Pulmonary artery endothelial cell (primary cell): ENCODE measurements at places on chromosomes 3 and 15. TPM values are rescaled to one million over a fixed set of nuclear protein-coding genes. Genes with fewer than 3 reads are reported as not detected.
A peak's percentile ranks its signal among the peaks of the same experiment; 100 is the strongest.

Gene BCL2A1
- total RNA-seq, result 0.21 and 2.1 TPM in 2 replicates

Gene CAV3
- not detected in 2 replicates for total RNA-seq

Gene SLC12A1
- not detected in 2 replicates for total RNA-seq

- DNase-seq, result peak; percentile 53
Observed at GRCh38 chr15:73650416-73651126, 17.4 kb upstream of the NPTN start.

DNA sequence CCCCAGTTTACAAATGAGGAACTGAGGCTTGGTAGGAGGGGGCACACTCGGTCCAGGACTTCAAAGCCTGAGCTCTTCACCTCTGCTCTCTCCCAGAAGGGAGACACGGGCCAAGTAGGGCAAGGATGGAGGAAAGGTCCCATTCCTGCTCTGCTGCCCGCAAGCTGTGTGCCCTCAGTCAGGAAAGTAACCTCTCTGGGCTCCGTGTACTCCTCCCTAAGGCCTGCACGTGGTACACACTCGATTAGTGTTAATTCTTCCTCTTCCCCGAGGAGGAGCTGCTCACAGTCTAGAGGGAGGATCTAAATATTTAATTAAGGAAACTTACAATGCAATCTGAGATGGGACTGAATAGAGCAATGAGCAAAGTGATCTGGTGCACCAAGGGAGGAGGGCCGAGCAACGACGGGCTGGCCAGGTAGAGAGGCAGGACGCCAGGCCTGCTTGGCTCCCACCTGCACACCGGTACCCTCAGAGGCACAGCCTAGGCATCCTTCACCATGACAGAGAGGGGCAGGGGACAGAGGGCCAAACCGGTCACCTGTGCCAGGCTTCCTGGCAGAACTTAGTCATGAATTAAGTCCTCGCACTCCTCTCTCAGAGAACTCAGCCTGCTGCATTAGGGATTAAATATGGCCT, 47.2 kb upstream of the IQSEC1 start:
- DNase-seq, result no peak

Gene CFAP91
- 0.14 and 0.92 TPM in 2 replicates for total RNA-seq

- no peak for DNase-seq
Observed at GRCh38 chr3:157317895-157318294, 118.8 kb upstream of the PTX3 start.

Gene CMTM7
- total RNA-seq, result 12.6 and 12.7 TPM in 2 replicates

Gene VILL
- 5.6 and 8.1 TPM in 2 replicates for total RNA-seq

DNA sequence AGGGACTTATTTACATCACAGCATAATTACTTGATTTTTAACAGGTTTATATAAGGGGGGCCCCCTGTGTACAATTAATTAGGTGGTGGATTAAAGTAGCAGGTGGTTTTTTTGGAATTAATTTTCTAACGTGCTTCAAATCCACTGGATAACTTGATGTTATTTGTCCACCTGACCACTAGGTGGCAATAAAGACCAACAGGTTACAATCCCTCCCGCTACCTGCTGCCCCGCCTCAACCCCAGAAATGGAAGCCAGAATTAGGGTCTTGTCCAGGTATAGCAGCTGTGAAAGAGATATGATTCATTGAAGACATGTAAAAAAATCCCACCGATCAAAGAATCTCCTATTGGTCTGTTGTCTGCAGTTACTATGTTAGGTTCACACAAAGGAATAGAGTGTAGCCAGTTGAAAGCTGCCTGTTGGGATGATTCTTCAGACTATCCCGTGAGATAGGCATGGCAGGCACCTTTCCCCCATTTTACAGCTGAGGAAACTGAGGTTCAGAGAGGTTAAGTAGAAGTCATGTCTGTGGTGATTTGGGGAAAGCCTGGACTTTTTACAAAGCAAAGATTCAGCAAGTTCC, 44.0 kb downstream of the MFSD1 start:
- no peak for DNase-seq

Gene HRG
- total RNA-seq, result not detected in 2 replicates

DNA sequence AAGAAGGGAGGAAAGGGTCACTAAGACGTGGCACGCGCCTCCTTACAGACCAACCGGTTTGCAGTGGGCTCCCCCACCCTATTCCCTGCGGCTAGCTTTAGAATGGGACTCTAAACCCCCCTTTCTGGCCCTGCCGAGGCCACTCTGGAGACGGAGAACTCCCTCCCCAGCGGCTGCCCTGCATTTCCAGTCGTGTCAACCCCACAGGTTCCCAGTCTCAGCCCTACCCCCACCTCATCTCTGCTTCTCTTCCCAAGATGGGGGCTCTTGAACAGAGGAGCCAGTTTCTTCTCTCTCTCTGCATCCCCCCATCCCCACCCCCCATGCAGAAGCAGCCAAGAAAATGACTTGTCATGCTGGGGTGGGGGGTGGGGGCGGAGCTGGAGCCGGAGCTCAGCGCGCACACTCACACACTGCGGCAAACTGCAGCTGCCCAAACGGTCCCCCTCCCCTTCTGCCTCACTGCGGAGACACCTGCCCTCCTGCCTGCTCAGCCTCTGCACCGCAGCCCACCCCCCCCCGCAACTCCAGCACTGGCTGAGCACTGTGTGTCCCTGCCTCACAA, 871 bp downstream of the MAP1A start:
- DNase-seq, result no peak

DNA sequence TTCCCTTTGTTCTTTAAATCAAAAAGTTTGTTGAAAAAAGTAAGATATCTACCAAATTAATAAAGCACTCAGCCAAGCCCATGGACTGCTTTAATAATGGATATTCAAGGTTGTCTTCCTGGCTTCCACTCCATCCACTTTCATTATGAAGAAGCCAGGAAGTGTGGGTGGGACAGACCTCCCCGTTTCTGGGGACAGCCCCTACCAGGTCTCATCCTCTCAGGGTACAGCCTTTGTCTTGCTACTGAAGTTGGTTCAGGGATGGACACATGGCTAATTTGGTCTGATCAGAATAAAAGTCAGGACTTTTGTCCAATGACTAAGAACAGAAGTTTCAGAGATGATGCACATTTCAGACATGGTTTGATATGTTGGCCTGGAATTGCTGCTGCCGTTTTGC, 32.6 kb downstream of the CCNB2 start:
- DNase-seq, result no peak

Gene COL6A5
- not detected in 2 replicates for total RNA-seq

DNA sequence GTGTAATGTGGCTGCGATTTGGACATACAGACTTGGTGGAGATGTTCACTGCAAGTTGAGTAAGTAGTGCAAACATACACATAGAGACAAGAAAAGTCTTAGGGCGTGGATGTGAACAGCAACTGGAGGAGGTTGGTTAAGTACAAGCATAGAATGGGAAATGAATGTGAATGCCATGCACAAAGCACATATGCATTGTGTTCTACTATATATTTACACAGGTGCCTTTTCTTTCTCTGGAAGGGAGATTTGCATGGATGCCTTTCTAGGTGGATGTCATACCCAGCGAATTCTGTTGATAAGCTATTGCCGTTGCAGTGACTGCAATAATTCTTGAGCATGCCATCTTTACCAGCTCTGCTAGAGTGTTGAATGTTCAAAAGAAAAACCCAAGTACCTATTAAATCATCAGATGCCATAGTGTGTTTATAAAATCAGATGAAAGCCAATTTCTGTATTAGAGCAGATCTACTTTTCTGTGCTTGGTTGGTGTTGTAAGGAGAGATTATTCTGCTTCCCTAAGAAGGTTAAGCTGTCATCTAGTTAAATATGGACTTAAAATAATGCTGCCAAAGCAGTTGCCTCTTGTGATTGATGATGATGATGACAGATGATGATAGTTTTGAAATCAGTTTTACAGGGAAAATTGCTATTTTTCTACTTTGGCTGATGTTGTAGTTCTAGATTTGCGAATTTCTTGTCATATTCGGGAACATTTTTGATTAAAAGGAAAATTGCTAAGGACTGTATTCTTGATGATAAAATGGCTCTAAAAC, 148.4 kb downstream of the CNTN4 start:
- DNase-seq, result no peak

GRCh38 chr15:46275701-46276100, 640.9 kb downstream of the SQOR start:
- no peak for DNase-seq

Gene GATA2
- total RNA-seq, result 11.1 and 16.2 TPM in 2 replicates

Gene GPR160
- 2.2 and 2.6 TPM in 2 replicates for total RNA-seq

GRCh38 chr15:28084547-28084946, 14.6 kb downstream of the OCA2 start:
- DNase-seq, result no peak

GRCh38 chr15:40915116-40915661, 14.0 kb upstream of the DLL4 start:
- no peak for DNase-seq

Gene WDR72
- total RNA-seq, result not detected in 2 replicates

DNA sequence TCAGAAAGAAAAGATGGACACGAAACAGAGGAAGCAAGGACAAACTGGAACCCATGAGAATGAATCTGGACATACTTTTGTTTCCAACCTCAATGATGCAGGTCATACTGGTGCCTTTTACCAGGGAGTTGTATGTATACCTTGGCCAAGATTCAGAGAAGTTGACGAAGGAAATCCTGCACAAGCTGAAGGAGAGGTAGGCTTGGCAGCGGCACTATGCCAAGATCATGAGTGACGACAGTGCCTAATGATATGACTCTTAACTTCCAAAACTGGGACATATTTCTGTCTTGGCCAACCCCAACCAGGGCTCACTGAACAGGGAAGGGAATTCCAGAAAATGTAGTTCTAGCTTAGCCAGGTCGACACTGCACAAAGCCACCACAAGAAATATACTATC, 149.2 kb upstream of the SLCO3A1 start:
- no peak for DNase-seq
